ENCODE measurements at places on chromosomes 12 and 14.

GRCh38 chr14:68879321-68879781, 86.5 kb upstream of the ZFP36L1 start:
- DNase-seq, result no peak

- DNase-seq, result no peak
Measured at GRCh38 chr12:124603831-124604251, 36.4 kb upstream of the NCOR2 start.

DNA sequence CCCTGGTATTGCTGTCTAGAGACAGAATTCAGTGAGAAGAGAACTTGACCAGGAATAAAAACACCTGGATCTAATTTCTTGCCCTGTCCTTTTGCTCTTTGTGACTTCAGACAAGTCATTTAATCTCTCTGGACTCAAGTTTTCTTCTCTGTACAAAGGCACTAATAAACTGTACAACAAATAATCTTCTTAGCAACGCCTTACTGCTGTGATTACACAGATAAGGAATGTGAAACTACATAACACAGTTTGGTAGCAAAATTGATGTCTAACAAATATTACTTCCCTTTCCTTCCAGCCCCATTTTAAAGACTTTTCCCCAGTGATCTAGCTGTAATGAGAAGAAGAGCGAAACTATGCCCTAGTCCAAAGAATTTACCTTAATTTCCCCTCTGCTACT, 69.3 kb downstream of the BCAT1 start:
- no peak for DNase-seq

- no peak for DNase-seq
Measured at GRCh38 chr12:43306066-43306465, 245.9 kb downstream of the ADAMTS20 start.

- DNase-seq, result no peak
Measured at GRCh38 chr12:110635055-110635454, 21.1 kb downstream of the TCTN1 start.

DNA sequence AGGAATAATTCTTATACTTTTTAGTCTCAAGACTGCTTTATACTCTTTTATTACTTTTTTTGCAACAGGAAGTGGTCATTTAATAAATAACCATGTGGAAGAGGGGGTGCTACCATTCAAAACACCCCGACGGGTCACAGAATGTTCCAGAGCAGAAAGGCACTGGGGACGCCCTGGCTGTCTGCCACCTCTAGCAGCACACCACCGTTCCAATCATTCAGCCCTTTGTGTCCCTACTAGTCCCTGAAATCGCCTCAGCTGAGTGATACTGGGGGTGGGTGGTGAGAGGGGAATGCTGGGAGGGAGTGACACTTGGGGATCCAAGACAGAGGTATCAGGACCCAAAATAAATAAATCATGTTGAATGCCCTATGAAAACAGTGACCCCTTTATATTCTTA, 52.4 kb downstream of the MON2 start:
- DNase-seq, result no peak

DNA sequence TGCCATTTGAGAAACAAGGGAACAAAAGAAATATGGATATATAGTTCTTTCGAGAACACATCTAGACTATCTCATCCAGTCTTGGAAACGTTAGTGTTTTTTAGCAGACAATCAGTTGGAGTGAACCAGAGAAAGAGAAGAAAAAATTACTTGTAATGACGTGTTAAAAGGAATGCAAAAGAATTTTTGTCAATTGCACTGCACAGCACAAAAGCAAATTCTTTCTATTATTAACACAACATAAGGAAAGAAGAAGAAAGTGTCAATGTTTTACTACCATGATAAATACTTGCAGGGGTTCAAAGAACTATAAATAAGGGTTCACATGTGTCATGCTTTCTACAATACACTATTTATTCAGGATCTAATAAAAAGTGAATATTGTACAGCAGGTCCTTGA, 27.5 kb upstream of the GSG1 start:
- no peak for DNase-seq

- peak; percentile 3 for DNase-seq
Measured at GRCh38 chr12:67161322-67161918, 107.7 kb upstream of the CAND1 start.

- DNase-seq, result no peak
Measured at GRCh38 chr12:44775901-44776300, 100.2 kb downstream of the NELL2 start.

GRCh38 chr14:100263141-100263540, 24.2 kb downstream of the YY1 start:
- no peak for DNase-seq

DNA sequence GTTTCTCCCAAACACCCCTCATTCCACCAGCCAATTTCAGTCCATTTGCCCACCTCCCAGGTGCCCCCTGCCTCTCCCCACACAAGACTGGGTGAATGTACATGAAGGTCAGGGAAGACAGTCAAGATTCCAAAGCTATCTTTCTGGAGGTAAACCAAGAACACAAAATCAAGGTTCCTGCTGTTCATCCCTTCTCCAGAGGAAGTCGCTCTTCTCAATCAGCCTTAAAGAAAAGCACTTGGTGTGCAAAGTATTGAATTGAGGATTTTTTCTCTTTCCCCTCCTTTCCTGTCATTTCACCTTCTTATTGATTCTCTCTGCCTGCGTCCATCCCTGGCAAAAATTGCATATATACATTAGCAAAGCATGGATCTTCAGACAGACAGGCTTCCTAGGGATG, 4.5 kb downstream of the GRIN2B start:
- no peak for DNase-seq

DNA sequence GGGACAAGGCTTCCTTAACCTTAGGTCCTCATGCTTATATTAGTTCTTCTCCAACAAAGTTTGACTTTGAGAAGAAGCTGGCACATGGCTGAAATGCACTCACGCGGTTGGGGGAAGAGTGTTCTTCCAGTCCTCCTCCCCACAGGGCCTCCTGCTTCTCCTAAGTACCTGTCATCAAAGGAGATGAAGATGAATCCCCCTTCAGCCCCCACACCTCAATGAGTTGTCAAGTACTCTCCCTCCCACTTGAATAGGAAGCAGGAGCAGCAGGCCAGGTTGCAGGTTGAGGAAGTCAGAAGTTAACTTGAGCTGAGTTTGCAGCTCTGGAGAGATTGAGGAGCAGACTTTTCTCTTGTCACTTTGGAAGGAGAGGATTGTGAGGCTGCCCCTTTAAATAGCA, 2.9 kb upstream of the PDE1B start:
- DNase-seq, result no peak

DNA sequence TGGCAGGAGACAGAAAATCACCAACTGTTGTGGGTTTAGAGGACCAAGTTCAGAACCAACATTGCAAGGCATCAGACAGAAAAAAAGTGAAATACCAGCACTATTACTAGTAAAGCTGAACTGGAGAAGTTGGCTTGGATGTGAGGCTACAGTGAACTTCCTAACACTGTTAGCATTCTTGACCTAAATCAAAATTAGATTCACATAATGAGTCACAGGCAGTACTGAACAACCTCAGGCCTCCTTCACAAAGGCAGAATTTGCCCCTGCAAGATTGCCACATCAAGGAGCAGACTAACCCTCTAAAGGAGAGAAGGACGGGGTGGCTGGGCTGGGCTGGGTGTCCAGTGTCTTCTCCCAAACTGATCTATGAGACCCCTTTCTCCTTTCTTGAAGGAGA, 539.7 kb downstream of the SNAPC1 start:
- DNase-seq, result no peak

- no peak for DNase-seq
Measured at GRCh38 chr12:130438243-130438620, 100.5 kb downstream of the PIWIL1 start.

DNA sequence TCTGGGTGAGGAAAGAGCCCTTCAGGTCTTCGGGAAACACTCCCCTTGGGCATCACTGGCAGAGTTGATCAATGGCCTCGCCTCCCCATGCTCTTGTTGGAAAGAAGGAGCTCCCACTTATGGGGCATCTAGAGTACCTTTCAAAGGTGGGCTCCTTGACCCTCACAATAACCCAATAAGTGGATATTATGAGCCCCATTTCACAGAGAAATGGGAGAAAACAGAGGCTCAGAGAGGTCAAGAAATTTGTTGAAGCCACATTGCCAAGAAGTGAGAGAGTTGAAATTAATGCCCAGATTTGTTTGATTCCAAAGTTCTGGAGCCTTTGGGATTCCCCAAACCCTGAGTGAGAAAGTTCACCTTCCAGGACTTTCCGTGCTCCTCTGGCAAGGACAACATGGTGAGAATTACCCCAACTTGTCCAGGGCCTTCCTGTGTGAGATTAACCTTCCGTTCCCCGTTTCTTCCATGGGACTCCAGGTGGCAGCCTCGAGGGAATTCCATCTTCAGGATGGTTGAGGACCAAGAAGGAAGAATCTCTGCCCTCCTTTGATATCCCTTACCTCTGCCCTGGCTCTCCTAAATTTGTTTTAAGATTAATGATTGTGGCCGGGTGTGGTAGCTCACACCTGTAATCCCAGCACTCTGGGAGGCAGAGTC, 7.5 kb upstream of the CHD4 start:
- no peak for DNase-seq

DNA sequence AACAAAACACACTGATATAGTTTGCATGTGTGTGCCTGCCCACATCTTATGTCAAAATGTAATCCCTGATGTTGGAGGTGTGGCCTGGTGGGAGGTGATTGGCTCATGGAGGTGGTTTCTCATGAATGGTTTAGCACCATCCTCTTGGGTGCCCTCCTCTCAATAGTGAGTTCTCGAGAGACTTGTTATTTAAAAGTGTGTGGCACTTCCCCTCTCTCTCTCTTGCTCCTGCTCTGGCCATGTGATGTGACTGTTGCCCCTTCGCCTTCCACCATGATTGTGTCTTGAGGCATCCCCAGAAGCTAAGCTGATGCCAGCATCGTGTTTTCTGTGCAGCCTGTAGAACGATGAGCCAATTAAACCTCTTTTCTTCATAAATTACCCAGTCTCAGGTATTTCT, 454.1 kb upstream of the DCN start:
- no peak for DNase-seq

DNA sequence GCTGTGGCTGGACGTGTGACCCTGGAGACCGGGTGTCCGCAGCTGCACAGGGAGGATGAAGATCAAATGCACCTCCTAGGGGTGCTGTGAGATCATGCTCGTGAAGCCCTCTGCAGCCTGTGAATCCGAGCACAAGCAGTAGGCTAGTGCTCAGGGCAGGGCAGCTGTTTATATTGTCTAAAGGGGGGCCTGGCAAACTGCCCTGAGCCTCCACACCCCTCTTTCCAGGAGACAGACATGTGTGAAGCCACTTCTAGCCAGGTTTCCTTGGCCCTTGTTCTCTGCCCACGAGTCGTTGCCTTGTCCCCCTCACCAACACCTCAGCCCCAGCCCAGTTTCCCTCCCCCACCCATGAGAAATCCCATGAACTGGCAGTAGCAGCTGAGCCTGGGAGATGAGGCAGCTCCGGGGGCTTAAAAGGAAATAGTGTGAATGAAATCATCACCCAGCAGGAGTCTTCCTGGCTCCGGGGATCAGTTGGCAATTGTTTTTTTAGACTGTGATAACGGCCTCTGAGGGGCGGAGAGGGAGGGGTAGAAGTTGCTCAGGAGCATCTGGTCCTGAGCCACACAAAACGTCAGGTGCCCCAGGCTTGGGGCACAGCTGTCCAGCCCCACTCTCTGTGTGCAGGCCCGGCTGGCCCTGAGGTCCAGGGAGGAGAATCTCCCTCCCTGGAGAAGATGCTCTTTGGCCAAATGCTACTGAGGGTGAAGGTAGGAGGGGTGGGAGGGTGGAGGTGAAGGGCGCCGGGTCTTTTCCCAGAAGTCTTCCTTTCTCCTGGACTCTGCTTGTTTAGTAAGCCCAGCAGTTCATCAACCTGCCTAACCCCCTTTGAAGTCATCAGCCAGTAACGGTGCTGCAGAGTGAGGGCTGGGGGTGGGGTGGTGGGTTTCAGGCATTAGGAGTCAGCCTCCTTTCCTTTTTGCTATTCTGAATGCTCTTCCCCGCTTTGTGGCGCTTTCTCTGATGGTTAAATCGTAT, 4.0 kb downstream of the FGF6 start:
- DNase-seq, result no peak

GRCh38 chr14:104254735-104255400, 116.5 kb downstream of the KIF26A start:
- no peak for DNase-seq

GRCh38 chr14:32251530-32251929, 48.5 kb upstream of the RNU6-8 start:
- no peak for DNase-seq

DNA sequence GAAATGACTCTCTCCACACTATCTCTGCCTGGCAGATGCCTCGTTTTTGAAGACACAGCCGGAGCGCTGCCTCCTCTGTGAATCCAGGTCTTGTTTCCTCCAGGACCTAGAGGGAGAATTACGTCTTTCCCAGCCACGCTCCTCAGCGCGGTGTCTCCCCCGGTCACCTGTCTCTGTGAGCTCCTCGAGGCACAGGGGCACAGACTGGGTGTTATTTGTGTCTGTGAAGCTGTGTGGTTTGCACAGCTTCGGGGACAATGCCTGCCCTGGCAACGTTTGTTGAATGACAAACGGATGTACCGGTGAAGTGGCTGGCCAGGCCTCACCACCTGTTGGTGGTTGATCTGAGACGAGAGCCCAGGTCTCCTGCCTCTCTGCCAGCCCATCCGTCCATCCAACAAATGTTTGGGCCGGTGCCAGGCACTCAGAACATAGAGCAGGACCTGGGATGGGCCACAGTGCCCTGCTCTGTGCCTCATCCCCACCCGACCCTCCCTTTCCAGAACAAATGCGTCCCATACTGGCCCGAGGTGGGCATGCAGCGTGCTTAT, 6.1 kb downstream of the PTPN6 start:
- DNase-seq, result no peak

DNA sequence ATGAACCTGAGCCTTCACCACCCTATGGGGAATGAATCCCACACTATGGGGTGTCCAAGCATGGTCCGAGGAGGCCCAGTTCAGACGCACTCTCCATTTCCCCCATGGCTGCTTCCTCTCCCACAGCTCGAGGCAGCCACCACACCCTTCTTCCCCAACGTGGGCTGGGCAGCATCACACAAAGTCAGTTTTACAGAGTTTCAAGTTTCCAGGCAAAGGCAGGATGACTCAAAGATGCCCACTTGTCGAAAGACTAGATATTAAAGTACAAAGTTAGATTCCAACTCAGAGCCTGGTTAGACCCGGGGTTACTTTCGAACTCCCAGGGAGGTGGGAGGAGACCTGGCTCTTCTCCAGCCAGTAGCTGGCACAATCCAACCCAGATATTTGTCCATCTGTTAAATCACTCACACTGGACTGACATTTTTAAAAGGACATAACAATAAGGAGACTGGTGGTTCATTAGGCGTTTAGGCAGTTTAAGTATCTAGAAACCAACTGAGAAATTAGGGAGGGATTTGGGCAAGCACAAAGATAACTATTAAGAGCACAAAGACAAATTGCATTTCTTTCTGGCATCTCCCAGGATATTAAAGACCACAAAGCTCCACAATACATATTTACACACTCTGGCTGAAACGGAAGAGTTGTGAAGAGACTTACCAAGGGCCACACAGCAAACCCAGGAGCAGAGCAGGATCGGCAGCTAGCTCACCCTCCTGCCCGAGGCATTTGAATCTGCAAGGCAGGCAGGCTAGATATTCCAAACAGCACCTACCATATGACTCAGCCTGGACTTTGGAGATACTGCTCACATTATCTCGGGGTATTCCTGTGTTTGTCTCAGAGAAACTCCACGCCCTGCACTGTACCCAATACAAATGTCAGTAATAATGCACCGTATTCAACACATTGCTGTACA, 34.8 kb downstream of the TMCC3 start:
- no peak for DNase-seq

GRCh38 chr12:51548241-51548640, 42.8 kb upstream of the SCN8A start:
- DNase-seq, result no peak

Data from effector CD4-positive, alpha-beta T cell (primary cell).